Activated naive CD4-positive, alpha-beta T cell treated with anti-CD3 and anti-CD28 coated beads, Interleukin-2, amount 50 U/mL, for 72 hours (primary cell): ENCODE measurements at places on chromosomes 11 and 22. TPM values are rescaled to one million over a fixed set of nuclear protein-coding genes. Genes with fewer than 3 reads are reported as not detected.

The THY1 gene
- total RNA-seq, result not detected

The ACRV1 gene
- total RNA-seq, result not detected

The CTSF gene
- 10.6 TPM for total RNA-seq

The CDCA5 gene
- 128 TPM for total RNA-seq

The HIC2 gene
- 6.8 TPM for total RNA-seq

The OR5AN1 gene
- not detected for total RNA-seq

The BAIAP2L2 gene
- total RNA-seq, result 1.3 TPM

The CDC42EP2 gene
- total RNA-seq, result 3.9 TPM

The TBX10 gene
- total RNA-seq, result not detected

The MMP27 gene
- not detected for total RNA-seq

The NLRP10 gene
- not detected for total RNA-seq

The TRIM29 gene
- not detected for total RNA-seq

The HEPHL1 gene
- total RNA-seq, result not detected

The NAA40 gene
- total RNA-seq, result 23.5 TPM

The TEX54 gene
- 0.70 TPM for total RNA-seq

The CD3E gene
- total RNA-seq, result 455 TPM

The MUC5AC gene
- total RNA-seq, result not detected

The ANO3 gene
- total RNA-seq, result not detected

The TPCN2 gene
- 8.7 TPM for total RNA-seq

The CNTN5 gene
- not detected for total RNA-seq

The FGF4 gene
- total RNA-seq, result not detected

The KCNA4 gene
- not detected for total RNA-seq

The OR4D5 gene
- total RNA-seq, result not detected

The DEUP1 gene
- total RNA-seq, result not detected

The CRY2 gene
- total RNA-seq, result 14.0 TPM

The OR8G1 gene
- not detected for total RNA-seq

The MUC15 gene
- not detected for total RNA-seq

The MS4A4E gene
- not detected for total RNA-seq

The OR52A1 gene
- total RNA-seq, result not detected

The KIRREL3 gene
- not detected for total RNA-seq

The ZNF280A gene
- total RNA-seq, result not detected

The APOBEC3H gene
- 10.5 TPM for total RNA-seq

The GAB4 gene
- total RNA-seq, result not detected

The RASD2 gene
- 0.46 TPM for total RNA-seq

The PARVG gene
- total RNA-seq, result 55.5 TPM

The GGTLC3 gene
- total RNA-seq, result not detected

The SLC22A12 gene
- total RNA-seq, result not detected

The DNAJB7 gene
- total RNA-seq, result not detected

The UBQLNL gene
- total RNA-seq, result 0.21 TPM

The GLB1L2 gene
- total RNA-seq, result 2.4 TPM

The OTOG gene
- not detected for total RNA-seq

The CHRM1 gene
- total RNA-seq, result not detected

The TNNT3 gene
- total RNA-seq, result 12.9 TPM
